LoVo (cell line): ENCODE measurements at places on chromosomes 2 and 18.

- DNase-seq: no peak
Observed at GRCh38 chr2:200679127-200679526, 93.3 kb downstream of the AOX1 start.

- DNase-seq: no peak
Observed at GRCh38 chr2:238278626-238279323, 9.6 kb downstream of the PER2 start.

GRCh38 chr2:172774302-172774701 lies 38.7 kb downstream of the RAPGEF4 start:
- no peak for DNase-seq

- DNase-seq: no peak
Observed at GRCh38 chr2:55888936-55889335, 34.6 kb downstream of the EFEMP1 start.

- no peak for DNase-seq
Observed at GRCh38 chr2:2621855-2622254, 290.8 kb upstream of the MYT1L start.

- no peak for DNase-seq
Observed at GRCh38 chr2:234050455-234051135, at the start of gene SPP2. SPP2 (plus strand) TSS chr2:234050702; CDS start chr2:234050787, 85 bp downstream.

GRCh38 chr2:115160531-115161080 lies 718.2 kb downstream of the DPP10 start:
- no peak for DNase-seq
